ENCODE measurements at places on chromosomes 4 and X.
A peak's percentile ranks its signal among the peaks of the same experiment; 100 is the strongest.

DNA sequence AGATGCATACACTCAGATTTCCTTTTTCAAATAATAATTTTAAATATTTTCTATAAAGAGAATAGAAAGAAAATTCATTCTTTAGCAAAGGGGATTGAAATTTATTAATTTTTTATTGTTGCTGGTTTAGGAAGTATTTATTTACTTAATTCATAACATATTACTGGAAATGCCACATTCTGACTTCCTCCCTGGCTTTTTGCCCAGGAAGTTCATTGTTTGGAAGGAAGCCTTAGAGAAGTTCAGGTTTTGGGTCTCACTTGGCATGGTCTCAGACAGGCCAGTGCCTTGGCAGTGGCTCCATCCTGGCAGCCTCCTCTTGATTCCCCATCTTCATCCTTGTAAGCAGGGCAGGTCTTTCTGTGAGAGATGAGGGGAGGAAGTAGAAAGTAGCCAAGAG is 50.5 kb downstream of the IL15 start:
- DNase-seq: no peak

DNA sequence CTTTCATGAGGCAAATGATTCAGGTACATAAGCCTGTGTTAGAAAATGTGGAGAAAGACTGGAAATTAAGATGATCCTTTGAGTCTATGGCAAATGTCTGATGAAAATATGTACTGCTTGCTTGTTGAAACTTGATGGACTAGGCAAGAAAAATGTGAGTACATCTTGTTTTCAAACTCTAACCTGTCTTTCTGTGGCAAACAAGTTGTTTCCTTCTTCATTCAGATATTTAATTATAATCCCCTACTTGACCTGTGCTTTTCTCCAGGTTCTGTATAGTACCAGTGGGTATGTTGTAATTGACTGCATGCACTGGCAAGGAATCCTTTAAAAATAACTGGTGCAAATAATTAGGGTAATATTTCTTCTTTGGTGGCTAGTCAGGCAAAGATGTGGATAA is 136.7 kb downstream of the ARHGAP24 start:
- DNase-seq: no peak

- DNase-seq: no peak
These were observed 56.4 kb upstream of the HHIP start for GRCh38 chr4:144589512-144589911.

DNA sequence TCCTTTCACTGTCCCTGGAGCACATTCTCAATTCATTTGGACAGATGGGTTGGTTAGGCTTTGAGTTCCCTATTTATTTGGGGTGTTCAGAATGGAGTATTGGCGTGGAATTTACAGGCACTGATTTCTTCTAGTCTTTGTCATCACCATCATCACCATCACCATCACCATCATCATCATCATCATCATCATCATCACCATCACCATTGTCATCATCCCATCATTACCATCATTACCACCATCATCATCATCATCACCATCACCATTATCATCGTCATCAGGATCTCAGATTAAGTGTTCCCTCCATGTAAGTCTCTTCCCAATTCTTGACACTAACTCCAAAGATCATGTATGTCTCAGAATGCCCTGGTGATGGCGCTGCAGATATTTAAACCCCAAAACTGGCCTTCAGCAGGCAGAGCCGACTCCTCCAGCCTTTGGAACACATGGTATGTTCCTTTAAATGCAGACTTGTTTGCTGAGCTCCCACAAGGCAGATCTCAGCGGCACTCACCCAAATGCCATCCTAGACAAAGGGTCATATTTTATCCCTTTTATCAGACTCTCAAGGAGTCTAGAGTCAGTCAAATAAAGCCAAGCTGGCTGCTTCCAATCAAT is 19.8 kb upstream of the FAM9A start:
- DNase-seq: no peak

GRCh38 chr4:152618971-152619370 is 60.8 kb downstream of the TMEM154 start:
- DNase-seq: no peak

- no peak for DNase-seq
These were observed 27.4 kb downstream of the GBA3 start for GRCh38 chr4:22720091-22720490.

- no peak for DNase-seq
These were observed 533.7 kb downstream of the INPP4B start for GRCh38 chr4:142312391-142312790.

- DNase-seq: no peak
These were observed 75.6 kb downstream of the BMP3 start for GRCh38 chr4:81106150-81106549.

- DNase-seq: no peak
These were observed 179.6 kb upstream of the SPRY1 start for GRCh38 chr4:123216946-123217345.

DNA sequence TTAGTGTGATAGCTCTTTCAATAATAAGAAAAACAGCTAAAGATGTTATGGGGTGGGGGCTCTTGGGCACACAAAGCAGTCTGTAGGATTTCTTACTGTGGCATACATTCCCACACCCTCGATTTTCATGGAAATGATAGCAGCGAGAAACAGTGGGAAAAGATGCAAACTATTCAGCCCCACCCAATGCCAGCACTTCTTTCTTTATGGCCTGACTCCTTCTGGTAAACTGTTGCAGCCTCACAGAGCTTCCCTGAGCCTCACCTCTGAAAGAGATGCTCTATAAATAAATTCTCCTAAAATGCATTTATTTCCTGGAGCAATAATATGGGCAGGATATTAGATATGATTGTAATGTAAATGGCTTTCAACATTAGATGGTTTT is 910 bp downstream of the ANK2 start:
- peak; percentile 35 for DNase-seq

GRCh38 chrX:39855748-39856129 is 242.0 kb downstream of the BCOR start:
- DNase-seq: no peak

- DNase-seq: no peak
These were observed 60.2 kb upstream of the CBR4 start for GRCh38 chr4:169070071-169070894.

- no peak for DNase-seq
These were observed 665.6 kb upstream of the PRKX start for GRCh38 chrX:4379071-4379470.

GRCh38 chr4:6263526-6264224 is 6.0 kb upstream of the WFS1 start:
- no peak for DNase-seq

GRCh38 chrX:31279359-31279758 is 207.5 kb upstream of the FTHL17 start:
- DNase-seq: no peak

GRCh38 chrX:28324321-28324721 is 262.9 kb upstream of the IL1RAPL1 start:
- DNase-seq: no peak

GRCh38 chrX:134725103-134725690 is 66.9 kb upstream of the PLAC1 start:
- DNase-seq: no peak

- DNase-seq: no peak
These were observed 156.6 kb downstream of the GATB start for GRCh38 chr4:151604238-151604637.

GRCh38 chrX:22739276-22739675 is 260.5 kb upstream of the DDX53 start:
- DNase-seq: no peak

GRCh38 chr4:7182616-7183015 is 9.7 kb upstream of the SORCS2 start:
- DNase-seq: no peak

DNA sequence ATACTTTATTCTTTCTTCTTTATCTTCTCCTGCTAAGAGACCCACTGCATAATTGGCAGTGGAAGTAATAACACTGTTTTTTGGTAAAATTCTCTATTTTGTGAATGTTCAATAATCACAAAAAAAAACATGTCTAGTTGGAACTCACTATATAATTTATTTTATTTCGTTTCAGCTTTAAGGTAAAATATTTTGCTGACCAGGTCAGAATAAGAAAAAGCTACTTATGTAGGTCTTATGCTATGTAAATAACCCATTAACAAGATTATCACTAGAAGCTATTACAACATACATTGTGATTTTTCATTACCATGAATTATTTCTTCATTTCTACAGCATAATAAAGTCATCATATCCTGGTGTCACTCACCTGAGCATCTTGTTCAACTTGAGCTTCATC is 19.3 kb downstream of the ANXA5 start:
- DNase-seq: no peak
